ENCODE measurements at places on chromosomes 6 and 20.

- no peak for DNase-seq
These were observed 62.9 kb downstream of the BMP5 start for GRCh38 chr6:55812509-55812908.

GRCh38 chr6:14932485-14933182, 313.2 kb upstream of the JARID2 start:
- no peak for DNase-seq

DNA sequence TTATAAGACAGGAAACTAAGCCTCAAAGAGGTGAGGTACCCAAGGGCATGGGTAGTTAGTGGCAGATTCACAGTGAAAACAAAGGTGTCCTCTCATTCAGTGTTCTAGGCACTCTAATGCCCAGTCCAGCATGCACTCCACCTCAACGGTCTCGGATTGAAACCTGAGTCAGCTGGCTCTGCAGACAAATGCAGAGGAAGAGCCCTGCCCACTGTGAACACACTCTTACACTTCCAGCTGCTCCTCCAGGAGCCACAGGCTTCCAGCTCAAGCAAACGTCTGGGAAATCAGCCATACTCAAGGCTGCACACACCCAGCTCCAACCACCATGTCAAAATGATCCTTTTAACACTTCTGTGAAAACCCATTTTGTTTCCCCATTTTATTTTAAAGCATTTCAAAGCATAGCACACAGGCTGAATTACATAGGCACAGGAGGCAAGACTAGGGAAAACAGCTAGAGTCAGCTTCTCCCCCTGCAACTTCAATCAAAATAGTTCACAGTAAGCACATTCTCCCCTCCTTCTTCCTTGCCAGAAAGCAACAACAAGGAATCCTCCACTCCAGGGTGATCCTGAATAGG, 3.0 kb upstream of the IL17A start:
- DNase-seq, result peak; percentile 3

GRCh38 chr20:2342243-2342642, 38.5 kb upstream of the TGM6 start:
- no peak for DNase-seq

DNA sequence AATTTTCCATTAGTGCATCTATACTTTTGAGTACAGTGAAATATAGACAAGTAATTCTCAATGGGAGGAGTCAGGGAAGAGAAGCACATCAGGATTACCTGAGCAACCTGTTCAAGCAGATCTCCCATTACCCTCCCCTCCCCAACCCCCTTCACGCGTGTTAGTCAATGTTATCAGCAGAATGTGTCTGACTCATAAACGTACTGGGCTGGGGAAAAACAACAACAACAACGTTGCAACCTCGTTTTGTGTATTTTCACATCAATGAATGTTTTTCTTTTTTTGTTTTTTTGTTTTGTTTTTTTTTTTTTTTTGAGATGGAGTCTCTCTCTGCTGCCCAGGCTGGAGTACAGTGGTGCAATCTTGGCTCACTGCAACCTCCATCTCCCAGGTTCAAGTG, 287.0 kb upstream of the STXBP5 start:
- DNase-seq, result no peak

- no peak for DNase-seq
These were observed 11.6 kb downstream of the BACH2 start for GRCh38 chr6:90285042-90285481.

DNA sequence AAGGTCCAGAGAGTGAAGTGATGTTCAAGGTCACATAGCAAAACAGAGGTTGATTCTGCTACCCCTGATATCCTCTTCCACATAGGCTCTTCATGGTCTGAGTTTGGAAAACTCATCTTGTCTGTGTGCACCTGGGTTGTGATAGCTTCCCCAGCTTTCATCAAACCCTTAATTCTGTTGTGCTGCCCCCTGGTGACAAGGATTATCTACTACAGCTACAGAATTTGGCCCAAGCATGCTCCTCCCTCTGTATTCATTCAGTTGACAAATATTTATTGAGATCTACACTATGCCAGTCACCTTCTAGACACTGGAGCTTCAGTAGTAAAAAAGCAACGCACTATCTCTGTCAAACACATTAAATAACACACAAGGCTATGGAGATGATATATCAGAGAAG, 50.4 kb downstream of the SMPDL3A start:
- DNase-seq, result peak; percentile 60

DNA sequence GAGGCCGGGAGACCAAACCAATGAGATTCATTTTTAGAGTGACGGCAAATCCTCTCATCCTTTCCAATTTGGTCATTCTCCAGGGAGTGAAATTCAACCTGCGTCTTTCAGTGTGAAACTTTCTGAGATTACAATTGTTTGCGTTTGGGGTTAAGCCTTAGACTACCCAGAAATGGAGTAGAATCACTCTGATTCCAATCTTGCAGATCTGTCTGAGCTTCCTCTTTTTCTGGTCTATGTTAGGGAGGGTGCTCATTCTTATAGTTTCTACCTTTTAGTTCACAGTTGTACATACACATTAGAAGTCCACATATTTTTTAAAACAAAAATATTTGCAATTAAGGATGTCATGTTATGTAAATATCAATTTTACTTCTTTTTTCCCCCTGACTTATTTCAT, 183.0 kb upstream of the PHACTR1 start:
- DNase-seq, result no peak

DNA sequence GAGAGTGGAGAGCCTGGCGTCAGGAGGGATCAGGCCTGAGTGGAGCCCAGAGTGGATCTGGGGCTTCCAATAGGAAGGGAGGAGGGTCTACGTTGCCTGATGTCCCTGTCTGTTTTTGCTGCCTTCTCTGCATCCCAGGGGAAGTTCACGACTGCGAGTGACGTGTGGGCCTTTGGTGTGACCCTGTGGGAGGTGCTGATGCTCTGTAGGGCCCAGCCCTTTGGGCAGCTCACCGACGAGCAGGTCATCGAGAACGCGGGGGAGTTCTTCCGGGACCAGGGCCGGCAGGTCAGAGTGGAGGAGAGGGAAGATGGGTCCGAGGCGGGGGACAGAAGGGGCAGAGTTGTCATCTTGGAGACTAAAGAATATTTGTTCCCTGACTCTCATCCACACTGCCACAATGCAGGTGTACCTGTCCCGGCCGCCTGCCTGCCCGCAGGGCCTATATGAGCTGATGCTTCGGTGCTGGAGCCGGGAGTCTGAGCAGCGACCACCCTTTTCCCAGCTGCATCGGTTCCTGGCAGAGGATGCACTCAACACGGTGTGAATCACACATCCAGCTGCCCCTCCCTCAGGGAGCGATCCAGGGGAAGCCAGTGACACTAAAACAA, 9.2 kb upstream of the GTF2H4 start:
- DNase-seq, result no peak

GRCh38 chr6:158029668-158030230, 48.1 kb downstream of the SYNJ2 start:
- no peak for DNase-seq

GRCh38 chr6:149347067-149347466, 29.6 kb downstream of the TAB2 start:
- no peak for DNase-seq

DNA sequence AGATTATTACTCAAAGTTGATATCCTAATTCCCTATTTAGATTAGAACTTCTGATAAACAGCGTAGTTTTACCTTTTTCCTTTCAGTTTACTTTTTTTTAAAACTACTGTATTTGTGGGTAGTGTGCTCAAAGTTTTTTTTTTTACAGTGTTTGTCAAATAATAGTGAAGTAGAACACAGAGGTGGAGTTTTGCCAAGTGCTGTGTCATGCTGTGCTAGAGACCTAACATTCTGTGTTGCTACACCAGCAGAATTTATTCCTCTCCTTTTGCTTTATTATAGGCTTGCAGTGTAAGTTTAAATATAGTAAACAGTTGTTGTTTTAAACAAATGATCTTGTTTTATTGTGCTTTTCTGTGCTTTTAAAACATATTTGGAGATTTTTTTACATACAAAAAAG, 125.4 kb downstream of the HIVEP1 start:
- no peak for DNase-seq

DNA sequence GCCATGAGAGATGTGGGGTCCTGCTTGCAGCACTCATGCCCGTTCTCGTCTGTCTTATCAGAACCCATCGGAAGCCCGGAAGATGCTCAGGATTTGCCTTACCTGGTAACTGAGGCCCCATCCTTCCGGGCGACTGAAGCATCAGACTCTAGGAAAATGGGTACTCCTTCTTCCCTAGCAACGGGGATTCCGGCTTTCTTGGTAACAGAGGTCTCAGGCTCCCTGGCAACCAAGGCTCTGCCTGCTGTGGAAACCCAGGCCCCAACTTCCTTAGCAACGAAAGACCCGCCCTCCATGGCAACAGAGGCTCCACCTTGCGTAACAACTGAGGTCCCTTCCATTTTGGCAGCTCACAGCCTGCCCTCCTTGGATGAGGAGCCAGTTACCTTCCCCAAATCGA, 8.3 kb downstream of the PI16 start:
- no peak for DNase-seq

Data from NCI-H1105 treated with DMSO at 0.1 percent for 48 hours (cell line).